ENCODE measurements at places on chromosomes 5 and 9. TPM values are rescaled to one million over a fixed set of nuclear protein-coding genes. Genes with fewer than 3 reads are reported as not detected.

Gene FOXD4L4
- 0.41 TPM for total RNA-seq

Gene TPPP
- total RNA-seq = 13.5 TPM

Gene CYLC2
- not detected for total RNA-seq

Gene LCN10
- total RNA-seq = not detected

Gene PCDHGA5
- 5.7 TPM for total RNA-seq

Gene GEMIN5
- 18.8 TPM for total RNA-seq

Measured in frontal cortex (tissue), 4 donors.